ENCODE measurements at places on chromosomes 3 and 15.

GRCh38 chr3:158631981-158632380, 12.3 kb upstream of the GFM1 start:
- no peak for DNase-seq

DNA sequence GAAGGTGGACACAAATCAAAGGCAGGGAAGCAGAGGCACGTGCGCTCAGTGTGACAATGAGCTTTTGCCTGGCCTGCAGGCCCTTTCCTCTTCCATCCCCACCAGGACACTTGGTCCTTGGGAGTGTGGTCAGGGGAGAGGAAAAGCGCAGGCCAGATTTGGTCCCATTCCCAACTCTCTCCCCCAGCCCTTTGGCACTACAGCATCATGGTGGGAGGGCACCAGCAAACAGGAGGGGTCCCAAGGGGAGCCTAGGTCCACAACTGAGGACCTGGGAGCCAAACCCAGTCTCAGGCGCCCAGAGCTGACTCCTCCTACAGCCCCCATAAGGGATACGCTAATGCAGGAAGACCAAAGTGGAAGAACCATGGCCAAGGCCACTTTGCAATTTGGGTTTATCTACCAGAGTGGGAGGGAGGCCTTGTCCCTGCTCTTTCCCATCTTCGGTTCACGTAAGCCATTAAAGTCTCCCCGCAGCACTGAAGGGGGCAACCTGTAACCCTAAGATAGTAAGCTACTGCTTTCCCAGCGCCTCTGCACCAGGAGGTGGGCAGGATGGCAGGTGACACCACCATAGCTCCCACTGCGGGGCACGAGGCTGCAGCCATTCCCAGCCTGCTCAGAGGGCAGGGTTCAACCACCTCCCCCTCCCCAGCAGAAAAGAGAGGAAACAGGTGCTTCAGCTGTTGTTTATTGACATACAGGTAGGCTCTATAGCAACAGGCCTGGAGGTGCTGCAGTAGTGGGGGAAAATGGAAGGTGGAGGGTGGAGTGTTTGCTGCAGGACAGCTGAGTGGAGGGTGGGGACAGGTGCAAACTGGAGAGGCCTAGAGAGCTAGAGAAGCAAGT, 993 bp upstream of the GRAMD2A start:
- DNase-seq = no peak

DNA sequence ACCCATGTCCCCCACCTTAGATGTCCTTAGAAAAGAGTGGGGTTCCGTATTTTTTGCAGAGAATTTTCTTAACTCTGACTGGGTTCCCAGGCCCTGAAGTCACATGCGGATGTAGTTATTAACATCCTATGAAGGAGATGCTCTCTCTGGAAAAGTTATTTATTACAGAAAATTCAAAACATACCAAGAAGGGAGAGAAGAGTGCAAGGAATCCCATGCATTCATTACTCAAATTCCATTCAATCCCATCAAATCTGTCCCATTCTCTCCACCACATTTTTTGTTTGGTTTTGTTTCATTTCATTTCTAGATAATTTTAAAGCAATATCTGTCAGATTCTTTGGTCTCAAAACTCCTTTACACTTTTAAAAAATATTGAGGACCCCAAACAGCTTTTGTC, 34.3 kb upstream of the ANKRD34C start:
- no peak for DNase-seq

- no peak for DNase-seq
These were observed 915 bp upstream of the KCTD6 start for GRCh38 chr3:58490860-58491501.

DNA sequence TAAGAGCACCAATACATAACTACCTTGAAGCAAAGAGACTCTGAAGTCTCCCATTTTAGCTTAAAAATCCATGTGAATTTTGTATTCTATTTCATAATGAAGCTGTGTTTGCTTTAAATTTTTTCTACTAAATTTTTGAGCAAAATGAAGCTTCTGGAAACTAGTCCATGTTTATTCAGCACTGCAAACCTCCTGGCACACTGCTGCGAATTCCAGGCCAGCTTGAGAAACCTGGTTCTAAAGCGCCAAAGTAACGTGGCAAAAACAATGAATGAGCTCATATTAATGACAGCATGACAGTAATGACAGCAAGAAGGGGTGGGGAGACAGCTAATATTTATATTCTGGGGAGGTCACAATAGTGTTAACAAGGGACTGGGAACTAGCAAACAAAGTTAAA, 25.7 kb downstream of the CEP152 start:
- DNase-seq = no peak

- no peak for DNase-seq
These were observed 49.5 kb downstream of the ARHGAP31 start for GRCh38 chr3:119343719-119344118.

GRCh38 chr3:184343200-184343876, 5.9 kb downstream of the FAM131A start:
- DNase-seq = no peak

- no peak for DNase-seq
These were observed 18.8 kb downstream of the CA12 start for GRCh38 chr15:63362885-63363284.

DNA sequence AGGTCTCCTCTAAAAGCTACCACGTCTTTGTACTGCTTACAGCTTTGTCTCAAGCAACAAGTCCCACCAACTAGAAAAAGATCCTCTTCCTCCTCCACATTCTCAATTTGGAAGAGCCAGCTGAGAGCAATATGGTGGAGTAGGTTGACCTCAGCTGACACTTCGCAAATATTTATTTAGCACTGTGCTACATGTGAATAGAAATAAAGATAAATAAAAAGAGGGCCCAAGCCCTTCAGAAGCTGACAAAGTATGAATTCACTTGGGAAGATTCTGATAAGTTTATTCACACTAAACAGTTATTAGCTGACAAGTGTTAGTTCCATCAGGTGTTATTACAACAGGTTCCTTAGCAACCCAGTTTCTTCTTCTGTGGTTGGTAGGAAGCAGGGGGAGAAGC, 310.3 kb downstream of the GBE1 start:
- DNase-seq = no peak

DNA sequence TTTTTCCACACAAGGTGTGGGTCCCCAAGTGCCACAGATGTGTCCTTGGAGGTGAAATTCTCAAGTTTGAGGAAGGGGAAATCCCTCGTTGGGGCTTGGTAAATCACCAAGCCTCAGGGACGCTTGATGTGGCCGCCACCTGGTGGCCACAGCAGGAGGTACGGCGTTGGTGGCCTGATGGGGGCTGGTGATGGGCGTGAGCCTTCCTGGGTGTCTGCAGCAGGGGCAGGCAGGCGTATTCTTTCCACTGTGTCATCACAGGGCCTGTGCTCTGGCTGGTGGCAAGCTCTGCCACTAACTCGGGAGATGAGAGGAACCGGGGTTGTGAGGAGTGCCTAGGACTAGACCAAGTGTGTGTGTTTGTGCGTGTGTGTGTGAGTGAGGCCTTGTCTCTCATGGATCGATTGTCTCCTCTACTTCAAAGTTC, 4.2 kb downstream of the ACOX2 start:
- DNase-seq = peak; percentile 76

DNA sequence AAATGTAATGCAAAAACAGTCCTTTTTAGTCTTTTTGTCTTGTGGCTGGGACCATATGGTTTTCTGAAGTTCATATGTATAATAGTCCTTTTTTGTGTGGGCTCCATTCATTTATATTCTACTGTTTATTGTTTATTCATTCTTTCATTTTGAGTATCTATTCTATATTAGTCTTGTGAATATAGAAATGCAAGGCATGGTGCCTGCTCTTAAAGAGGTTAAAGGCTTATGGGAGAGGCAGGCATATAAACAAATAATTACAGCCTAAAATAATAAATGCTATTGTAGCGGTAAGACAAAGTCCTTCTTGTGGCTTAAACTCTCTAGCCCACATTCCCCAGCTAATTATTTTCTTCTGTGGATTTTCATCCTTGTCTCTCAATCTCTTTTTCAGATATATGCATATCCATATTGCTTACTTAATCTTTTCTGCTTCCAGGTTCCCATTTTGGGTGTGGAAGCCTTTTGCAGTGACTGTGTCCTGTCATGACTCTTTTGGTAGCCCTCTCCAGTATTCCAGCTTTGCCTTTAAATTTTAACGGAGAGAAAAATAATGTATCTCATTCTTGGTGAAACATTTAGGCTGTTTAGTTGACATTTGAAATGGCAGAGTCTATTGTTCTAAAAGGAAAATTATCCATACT, 101.6 kb downstream of the PPM1L start:
- no peak for DNase-seq

DNA sequence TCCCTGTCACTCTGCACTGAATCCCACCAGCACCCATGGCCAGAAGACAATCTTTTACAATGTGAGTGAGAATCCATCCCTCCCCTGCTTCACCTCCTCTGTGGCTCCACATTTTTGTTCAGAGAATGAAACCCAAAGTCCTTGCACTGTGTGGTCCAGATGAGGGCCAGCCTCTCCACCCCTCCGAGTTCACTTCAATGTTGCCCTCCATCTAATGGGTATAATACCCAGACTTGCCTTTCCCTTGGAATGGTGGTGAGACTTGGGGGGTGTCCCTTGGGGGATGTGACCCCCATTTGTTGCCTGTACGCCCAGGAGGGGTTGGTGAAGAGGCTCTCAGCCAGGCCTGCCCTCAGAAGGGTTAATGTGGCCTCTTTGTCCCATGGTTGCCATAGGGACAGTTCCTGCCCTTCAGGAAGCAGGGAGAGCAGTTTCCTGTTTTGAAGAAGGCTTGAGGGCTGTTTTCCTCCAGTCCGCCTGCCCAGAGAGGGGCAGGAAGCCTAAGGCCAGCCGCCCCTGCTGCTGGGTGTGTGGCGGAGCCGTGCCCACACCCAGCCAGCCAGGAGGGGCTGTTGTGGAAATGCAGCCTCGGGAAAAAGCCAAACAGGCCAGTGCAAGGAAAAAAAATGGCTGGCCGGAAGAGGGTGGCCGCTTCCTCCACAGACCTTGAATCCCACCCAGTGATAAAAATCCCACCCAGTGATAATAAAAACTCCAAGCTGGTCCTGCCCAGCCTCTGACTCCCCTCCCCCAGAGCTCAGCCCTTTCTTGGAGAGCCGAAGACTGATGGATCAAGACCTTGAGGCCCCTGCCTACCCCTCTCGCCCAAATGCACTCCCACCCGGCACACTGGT, 14.6 kb upstream of the FGD5 start:
- DNase-seq = no peak

- DNase-seq = peak; percentile 44
These were observed 155.6 kb upstream of the STT3B start for GRCh38 chr3:31377045-31377642.
